Suprapubic skin (tissue), 4 donors: ENCODE measurements at places on chromosomes 7 and 10. TPM values are rescaled to one million over a fixed set of nuclear protein-coding genes. Genes with fewer than 3 reads are reported as not detected.

SMARCD3 gene
- total RNA-seq, result 15.8 TPM

PTF1A gene
- not detected for total RNA-seq

AQP1 gene
- total RNA-seq, result 104 TPM

SOSTDC1 gene
- 40.5 TPM for total RNA-seq

CHAT gene
- not detected for total RNA-seq

DNA sequence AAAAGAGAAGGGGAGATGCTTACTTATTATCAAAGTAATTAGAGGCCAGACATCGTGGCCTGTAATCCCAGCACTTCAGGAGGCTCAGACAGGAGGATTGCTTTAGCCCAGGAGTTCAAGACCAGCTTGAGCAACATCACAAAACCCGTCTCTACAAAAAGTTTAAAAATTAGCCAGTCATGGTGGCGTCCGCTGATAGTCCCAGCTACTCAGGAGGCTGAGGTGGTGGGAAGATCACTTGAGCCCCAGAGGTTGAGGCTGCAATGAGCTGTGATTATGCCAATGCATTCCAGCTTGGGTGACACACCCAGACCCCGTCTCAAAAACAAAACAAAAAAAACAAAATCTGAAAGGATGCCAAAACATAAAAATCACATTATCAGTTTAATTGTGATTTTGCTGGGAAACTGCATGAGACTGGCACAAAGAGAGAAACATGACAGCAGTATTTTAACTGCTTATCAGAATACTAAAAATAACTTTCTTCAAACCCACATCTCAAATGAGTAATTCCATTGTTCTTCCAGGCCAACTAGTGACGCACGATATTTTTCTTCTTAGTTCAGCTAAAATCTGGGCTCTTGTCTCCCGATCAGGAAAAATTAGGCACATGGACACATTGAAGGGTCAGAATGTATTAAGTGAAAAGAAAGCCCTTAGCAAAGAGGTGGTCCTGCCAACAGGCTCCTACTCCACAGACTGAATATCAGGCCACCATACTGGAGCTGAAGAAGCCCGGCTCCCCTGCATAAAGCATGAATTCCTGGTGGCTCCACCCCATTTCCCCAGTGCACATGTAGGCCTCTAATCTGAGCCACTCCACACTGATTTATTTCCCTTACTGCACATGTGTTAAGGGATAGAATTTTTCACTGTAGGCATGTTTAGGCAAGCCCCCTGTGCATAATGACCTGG is 9.6 kb upstream of the CCM2 start:
- H3K4me3 ChIP-seq, result no peak overlapping the region
- no peaks in the 10 kb centered on the region for H3K27me3 ChIP-seq
- DNase-seq, result no peak
- H3K27ac ChIP-seq, result peak overlapping the region; percentile 55
- no peaks in the 10 kb centered on the region for H3K36me3 ChIP-seq

GRCh38 chr10:132526676-132527075 is 10.9 kb upstream of the INPP5A start:
- H3K27ac ChIP-seq, result no peak overlapping the region
- no peak overlapping the region for H3K4me3 ChIP-seq
- no peak for DNase-seq
- H3K36me3 ChIP-seq, result no peaks in the 10 kb centered on the region
- H3K27me3 ChIP-seq, result peaks cover 30% of the 10 kb centered on the region

- H3K27ac ChIP-seq, result no peak overlapping the region
- no peak for DNase-seq
- no peak overlapping the region for H3K4me3 ChIP-seq
- H3K27me3 ChIP-seq, result no peaks in the 10 kb centered on the region
- H3K36me3 ChIP-seq, result no peaks in the 10 kb centered on the region
These were observed 2.1 kb upstream of the PRXL2A start for GRCh38 chr10:80406204-80406603.

DNA sequence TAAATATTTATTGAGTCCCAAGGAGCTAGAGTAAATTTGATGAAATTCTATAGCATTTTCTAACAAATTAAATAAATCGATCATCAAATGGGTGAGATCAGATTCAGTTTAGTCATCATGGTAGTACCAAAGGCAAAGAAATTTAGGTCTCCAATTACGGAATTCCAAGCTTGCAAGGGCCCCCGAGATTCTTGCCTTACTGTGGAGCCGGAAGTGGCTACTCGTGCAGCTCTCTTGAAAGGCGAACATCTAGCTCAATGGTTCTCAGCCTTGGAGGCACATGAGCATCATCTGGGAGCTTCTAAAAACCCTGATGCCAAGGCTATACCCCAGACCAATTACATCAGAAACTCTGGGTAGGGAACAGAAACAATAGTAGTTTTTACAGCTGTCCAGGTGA is 117.9 kb upstream of the PRR15 start:
- no peaks in the 10 kb centered on the region for H3K4me1 ChIP-seq
- H3K27me3 ChIP-seq, result no peaks in the 10 kb centered on the region
- no peak for DNase-seq
- H3K27ac ChIP-seq, result no peak overlapping the region
- no peak overlapping the region for H3K4me3 ChIP-seq
